ENCODE measurements at places on chromosomes 12 and 14.

DNA sequence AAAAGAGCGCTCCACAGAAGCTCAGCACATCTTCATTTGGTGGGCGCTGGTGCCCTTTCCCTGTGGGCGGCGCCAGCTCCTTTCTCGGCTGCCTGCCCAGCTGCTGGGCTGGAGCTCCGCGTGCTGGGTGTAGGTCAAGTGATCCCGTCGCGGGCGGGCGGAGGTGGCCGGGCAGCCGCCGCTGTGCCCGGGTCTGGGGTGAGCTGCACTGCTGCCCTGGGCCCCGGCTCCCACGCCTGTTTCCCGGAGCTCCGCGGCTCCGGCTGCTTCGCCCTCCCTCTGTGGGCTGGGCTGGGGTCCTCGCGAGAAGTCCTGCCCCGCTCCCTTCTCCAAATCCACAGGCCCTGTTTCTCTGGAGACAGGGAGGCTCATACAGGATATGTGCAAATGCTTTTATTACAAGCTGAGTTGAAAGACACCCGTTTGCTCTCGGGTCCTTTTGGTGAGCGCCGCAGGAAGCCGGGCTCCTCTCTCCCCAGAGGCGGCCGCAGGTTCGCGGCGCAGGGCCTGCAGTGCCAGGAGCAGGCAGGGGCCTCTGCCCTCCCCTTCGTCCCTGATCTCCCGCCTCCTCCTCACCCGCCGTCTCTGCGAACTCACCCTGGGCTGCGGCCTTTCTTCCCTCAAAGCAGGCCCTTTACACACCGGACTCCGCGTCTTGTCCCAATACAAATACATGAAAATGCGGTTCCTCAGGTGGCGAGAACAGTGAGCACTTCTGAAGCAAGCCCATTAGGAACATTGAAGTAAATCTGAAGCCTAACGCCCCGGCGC lies 67.8 kb upstream of the CAPRIN2 start:
- DNase-seq = no peak

DNA sequence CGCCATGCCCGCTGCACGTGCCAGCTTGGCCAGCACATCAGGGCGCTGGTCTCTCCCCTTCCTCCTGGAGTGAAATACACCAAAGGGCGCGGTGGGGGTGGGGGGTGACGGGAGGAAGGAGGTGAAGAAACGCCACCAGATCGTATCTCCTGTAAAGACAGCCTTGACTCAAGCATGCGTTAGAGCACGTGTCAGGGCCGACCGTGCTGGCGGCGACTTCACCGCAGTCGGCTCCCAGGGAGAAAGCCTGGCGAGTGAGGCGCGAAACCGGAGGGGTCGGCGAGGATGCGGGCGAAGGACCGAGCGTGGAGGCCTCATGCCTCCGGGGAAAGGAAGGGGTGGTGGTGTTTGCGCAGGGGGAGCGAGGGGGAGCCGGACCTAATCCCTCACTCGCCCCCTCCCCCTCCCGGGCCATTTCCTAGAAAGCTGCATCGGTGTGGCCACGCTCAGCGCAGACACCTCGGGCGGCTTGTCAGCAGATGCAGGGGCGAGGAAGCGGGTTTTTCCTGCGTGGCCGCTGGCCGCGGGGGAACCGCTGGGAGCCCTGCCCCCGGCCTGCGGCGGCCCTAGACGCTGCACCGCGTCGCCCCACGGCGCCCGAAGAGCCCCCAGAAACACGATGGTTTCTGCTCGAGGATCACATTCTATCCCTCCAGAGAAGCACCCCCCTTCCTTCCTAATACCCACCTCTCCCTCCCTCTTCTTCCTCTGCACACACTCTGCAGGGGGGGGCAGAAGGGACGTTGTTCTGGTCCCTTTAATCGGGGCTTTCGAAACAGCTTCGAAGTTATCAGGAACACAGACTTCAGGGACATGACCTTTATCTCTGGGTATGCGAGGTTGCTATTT lies 914 bp upstream of the CCND2 start:
- no peak for DNase-seq

DNA sequence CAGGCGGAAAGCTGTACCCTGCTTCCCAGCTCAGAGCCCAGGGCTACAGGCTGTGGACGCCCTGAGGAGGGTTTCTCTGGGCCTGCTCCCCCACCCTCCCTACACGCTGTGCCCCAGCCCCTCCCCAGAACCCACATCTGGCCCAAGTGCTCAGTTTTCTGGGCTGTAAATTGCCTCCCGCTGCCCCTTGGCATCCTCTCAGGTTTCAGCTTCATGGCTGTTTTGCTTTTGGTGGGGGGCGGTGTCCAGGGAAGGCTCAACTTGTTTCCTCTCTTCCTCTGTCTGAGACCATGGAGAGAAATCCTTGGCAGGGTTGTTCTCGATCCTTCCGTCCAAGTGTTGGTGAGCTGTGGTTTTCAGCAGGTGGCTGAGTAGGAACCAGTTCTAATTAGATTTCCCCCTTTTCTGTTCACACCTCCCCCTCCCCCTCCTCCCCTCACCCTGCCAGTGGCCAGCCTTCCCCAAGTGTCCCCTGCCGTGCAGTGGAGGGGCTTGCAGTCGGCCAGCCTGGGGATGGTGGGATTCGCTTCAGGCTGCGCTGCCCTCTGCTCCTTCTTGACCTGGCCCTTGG lies 61.8 kb downstream of the TSPAN9 start:
- DNase-seq = no peak

DNA sequence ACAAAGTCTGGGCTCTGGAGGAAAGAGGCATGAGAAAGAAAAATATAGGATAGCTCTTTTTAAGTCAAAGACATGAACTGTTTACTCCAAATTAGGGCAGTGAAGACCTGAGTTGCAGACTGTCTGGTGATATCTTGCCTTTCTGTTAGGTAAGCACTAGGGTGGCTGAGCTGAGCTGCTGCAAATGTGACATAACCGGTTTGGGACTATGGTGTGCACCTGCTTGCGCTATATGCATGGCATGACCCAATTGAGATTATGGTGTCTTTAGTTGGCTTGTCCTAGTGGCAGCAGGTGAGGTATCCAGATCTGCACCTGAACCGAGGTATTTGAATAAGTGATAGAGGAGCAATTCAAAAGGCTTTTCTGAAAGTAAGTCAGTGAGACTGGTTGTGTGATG lies 345.6 kb downstream of the APAF1 start:
- no peak for DNase-seq

- no peak for DNase-seq
Measured at GRCh38 chr12:25107920-25108319, 87.0 kb downstream of the DNAI7 start.

GRCh38 chr14:75615200-75615599 lies 36.8 kb downstream of the FLVCR2 start:
- no peak for DNase-seq

- no peak for DNase-seq
Measured at GRCh38 chr12:76790564-76791552, 26.9 kb downstream of the ZDHHC17 start.

- no peak for DNase-seq
Measured at GRCh38 chr14:92461891-92462290, 51.7 kb upstream of the RIN3 start.

GRCh38 chr12:97167598-97167997 lies 260.5 kb downstream of the NEDD1 start:
- no peak for DNase-seq

DNA sequence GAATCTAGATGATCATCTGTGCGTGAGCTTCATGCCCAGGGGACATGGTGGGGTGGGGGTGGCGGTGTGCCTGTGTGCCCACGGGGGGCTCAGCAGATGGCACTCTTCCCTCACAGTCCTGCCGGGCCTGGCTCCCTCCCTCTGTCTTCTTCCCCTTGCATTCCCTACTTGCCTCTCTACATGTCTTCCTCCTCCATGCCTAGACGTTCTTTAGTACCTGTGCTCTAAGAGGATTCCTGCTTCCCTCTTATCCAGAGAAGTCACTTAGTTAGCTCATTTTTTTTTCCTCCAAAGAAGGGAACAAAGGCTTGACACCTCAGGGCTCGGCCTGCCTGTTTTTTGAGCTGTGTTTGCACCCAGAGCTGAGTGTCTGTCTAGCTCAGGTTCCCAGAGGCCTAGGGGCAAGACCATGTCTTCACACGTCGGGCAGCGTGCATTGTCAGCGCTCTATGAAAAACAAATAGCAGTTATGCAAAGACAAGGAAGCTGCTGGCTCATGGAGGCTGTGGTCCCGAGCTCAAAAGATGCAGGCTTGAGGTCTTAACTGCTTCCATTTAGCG lies 48.8 kb downstream of the NINJ2 start:
- no peak for DNase-seq

DNA sequence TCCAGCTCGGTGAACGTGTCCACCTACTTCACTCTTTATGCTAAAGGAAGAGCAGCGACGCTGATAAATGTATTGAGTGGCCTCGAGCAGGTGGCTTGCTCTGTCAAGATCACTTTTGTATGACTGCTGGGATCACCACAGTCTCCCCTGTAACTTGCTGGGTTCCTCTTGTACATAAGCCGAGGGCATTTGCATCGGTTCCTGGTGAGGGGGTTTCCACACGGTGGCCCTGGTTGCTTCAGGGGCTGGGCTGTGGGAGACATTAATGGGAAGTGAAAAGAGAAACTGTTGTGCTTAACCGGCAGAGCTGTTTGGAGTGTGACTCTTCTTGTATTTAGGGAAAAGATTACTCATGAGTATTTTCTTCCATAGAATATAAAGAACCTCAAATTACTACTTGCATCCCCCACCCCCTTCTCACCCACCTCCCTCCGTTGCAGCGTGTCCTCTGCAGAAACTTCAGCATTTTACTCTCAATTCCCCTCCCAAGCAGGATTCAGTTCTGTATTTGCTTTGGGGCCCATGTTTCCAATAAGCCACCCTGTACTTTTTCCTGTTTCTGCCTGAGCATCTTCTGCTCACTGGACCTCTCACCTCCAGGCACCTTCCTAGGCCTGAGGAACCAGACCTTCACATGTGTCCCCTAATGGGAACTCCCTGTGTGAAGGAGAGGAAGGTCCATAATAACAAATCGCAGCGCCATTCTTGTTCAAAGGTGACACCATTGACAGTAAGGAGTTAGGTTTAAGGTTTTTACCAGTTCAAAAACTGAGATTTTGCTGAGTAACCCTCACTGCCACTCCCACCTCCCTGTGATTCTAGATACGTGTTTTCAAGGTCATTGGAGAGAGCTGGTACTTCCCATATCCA lies 187.0 kb downstream of the ETV6 start:
- no peak for DNase-seq

GRCh38 chr14:74569806-74570591 lies 42.0 kb downstream of the LTBP2 start:
- no peak for DNase-seq

- no peak for DNase-seq
Measured at GRCh38 chr12:4227046-4227445, 46.5 kb upstream of the CCND2 start.

DNA sequence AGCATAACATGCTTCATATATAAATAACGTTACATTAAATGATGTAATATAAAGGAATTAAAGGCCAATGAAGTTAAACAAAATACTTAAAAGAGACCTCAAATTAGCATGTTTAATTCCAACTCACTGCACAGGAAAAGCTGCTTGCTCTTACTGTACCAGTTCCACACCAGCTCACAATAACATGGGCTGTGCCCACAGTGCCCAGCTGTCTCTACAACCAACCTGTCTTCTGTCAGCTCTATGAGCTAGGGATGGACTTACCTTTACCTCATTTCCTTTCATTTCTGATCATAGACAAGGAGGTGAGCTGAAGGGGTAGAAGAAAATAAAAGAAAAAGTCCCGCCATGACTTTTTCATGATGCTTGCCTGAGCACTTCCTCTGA lies 64.8 kb downstream of the NKX2-1 start:
- no peak for DNase-seq

DNA sequence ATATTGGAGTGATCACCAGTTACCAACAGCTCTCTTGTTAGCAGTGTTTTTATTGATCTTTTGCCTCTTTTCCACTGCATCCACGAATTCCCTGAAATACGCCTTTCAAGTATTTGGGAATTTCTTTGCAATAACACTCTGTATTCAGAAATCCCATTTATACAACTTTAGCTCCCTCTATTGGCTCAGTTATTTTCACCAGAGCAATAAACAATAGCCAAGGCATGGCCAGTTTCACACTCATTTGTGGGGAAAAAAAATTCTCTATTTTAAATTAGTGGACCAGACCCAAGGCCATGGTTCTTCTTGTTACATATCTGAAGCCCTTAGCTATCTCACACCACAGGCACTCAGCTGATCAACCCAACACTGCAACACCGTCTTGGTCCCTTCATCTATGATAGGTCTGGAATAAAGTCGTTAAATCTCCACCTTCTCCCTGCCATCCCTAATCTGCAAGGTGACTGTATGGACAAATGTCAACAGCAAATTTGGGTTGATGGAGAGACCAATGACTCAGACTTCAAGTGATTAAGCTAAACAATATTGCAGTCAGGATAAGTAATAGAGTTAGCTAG lies 92.4 kb upstream of the TMEM260 start:
- no peak for DNase-seq

GRCh38 chr12:105158876-105159275 lies 51.3 kb downstream of the WASHC4 start:
- DNase-seq = no peak

DNA sequence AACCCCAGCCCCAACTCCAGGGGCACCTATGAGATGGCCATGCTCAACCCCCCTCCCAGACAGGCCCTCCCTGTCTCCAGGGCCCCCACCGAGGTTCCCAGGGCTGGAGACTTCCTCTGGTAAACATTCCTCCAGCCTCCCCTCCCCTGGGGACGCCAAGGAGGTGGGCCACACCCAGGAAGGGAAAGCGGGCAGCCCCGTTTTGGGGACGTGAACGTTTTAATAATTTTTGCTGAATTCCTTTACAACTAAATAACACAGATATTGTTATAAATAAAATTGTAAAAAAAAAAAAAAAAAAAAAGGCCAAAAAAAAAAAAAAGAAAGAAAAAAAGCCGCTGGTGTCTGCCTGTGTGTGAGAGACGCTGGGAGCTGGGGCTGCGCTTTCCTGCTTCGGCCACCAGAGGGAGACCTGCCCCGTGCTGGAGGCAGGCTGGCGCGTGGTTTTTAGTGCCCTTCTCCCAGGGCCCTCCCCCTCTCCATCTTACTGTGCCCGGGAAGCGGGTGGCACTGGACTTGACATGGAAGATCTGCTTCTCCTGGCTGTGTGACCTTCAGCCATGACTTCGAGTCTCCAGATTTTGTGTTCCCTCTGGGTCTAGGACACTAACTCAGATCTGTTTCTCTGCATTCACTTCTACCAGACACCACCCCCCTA lies 3.4 kb upstream of the NXPH4 start:
- DNase-seq = peak; percentile 52

DNA sequence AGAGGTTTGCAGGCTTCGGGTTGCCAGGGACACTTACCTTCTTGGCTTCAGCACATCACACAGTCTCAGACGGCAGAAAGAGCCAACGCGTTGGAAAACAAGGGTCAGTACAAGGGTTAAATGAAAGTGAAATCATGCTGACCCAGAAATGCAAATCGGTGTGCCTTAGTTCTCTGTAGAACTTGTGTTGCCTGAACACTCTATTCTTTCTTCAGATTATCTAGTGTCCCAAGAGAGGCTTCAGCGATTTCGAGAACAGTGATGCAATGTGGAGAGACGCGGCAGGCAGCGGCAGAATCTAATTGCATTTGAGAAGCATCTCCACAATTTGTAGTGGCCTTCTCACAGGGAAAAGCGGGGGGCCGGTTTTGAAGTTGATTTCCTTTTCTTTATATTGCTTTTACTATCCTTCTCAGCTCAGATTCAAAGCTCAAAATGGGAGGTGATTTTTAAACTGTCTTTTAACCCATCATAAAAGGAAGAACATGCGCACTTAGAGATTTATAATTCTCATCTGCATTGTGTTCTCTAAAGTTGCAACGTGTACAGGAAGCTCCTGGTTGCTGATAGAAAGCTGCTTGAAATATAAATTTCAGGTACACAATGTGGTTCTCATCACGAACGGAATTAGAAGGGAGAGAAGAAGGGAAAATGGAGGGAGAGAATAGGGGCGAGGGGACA lies 67.8 kb upstream of the EGLN3 start:
- no peak for DNase-seq

- DNase-seq = no peak
Measured at GRCh38 chr14:75307700-75308379, 29.2 kb downstream of the FOS start.

All from HFF-Myc (cell line).